CD4-positive, alpha-beta T cell treated with Interleukin-1 beta for 1 hour (primary cell): ENCODE measurements at places on chromosomes 5 and 9.

GRCh38 chr5:178241688-178242231 is 9.2 kb upstream of the PHYKPL start:
- DNase-seq: no peak

DNA sequence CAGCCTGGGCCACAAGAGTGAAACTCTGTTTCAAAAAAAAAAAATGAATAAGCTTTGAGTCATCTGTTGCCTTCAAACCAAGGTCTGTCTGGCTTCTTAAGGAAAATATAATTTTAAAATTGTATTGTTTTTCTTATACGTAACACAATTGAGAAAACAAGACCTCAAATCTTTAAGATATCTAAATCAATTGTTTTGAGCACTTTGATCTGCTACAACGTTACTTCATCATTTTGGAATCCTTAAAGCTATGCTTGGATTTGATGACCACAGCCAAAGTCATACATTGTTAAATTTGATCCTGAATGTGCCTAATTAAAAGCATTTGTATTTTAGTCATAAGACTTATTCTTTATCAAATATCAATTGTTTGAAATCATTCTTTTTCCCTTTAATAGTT is 37.7 kb upstream of the VCAN start:
- no peak for DNase-seq

DNA sequence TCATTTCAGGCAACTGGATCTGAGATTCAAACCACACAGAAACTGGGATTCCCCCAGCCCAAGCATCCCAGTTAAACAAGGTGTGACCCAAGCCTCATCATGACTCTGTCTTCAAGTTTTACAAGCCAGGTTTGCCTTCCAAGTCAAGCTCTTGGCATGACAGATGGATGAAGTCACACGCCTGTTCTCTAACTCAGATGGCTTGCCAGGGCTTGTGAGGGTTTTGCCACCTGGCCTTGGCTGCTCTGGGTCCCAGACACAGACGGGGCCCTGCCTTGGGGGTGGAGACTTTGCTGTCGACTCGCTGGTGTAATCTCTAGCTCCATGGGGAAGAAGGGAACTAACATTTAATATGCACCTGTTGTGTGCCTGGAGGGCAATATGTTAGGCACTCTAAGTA is 95.8 kb upstream of the RARS1 start:
- no peak for DNase-seq

GRCh38 chr9:118575341-118576070 is 793.7 kb downstream of the BRINP1 start:
- DNase-seq: no peak

DNA sequence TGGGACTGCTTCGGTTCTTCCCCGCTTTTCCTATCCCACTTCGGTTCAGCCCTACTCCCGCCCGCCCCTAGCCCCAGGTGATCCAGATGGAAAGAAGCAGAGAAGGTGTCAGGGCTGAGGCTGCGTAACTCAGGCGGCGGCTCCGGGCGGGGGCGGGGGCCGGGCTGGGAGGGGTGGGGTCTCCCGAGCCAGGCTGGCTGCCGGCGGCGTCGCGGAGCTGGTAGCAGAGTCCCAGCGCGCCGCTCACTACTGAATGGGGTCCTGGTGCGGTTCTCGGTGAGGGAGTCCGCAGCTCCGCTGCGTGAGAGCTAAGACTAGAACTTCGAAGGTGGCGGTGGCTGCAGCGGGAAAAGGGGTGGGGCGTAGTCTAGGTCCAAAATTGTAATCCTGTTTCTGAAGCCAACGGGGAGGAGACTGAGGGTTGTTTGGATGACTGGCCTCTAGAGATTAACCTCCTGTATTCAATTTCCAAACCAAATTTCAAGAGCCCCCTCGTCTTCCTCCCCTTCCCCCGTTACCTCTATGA is 1.4 kb downstream of the PRR16 start:
- DNase-seq: no peak
